ENCODE measurements at places on chromosomes 4 and X. TPM values are rescaled to one million over a fixed set of nuclear protein-coding genes. Genes with fewer than 3 reads are reported as not detected.

TBCK gene
- total RNA-seq = 28.5 TPM

IBSP gene
- not detected for total RNA-seq

TSPAN7 gene
- 8.6 TPM for total RNA-seq

MAGEB2 gene
- not detected for total RNA-seq

S100P gene
- 1.0 TPM for total RNA-seq

BEX1 gene
- total RNA-seq = 57.4 TPM

AGA gene
- total RNA-seq = 15.2 TPM

P2RY8 gene
- 0.66 TPM for total RNA-seq

GRCh38 chr4:153759407-153760316 lies at the start of gene RNF175:
TSS of gene RNF175 (minus strand) at chr4:153760024. CDS start at chr4:153759862, 162 bp downstream.
- DNase-seq = no peak

- DNase-seq = no peak
These were observed 224.4 kb upstream of the PCDH7 start for GRCh38 chr4:30495651-30496310.

DNA sequence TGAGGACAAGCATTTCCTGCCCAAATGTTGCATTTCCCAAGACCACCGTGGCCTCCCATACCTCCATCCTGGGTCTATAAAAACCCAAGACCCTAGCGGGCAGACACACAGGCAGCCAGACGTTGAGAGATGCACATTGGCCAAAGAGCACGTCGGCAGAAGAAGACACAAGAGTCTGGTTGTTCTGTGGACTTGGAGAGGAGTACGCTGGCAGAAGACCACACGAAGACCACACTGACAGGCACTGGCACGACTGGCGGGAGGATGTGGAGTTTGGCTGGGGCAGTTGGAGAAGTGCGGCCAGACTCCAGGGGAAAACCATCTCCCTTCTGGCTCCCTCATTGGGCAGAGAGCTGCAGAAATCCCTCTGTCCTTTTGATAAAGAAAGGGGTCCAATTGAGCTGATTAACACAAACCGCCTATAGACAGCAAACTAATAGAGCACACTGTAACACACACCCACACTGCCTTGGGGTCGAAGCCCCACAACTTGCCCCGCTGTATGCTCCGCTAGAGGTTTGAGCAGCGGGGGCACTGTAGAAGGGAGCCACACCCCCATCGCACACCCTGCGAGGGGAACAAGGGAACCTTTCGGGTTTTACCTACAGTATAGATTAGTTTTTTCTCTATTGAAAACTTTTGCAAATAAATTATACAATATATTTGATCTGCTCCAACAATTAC lies 376.7 kb upstream of the KLHL4 start:
- DNase-seq = no peak

- DNase-seq = no peak
These were observed 518 bp upstream of the CNKSR2 start for GRCh38 chrX:21373637-21374162.

- no peak for DNase-seq
These were observed 750.3 kb downstream of the FAT4 start for GRCh38 chr4:126065016-126065415.

DNA sequence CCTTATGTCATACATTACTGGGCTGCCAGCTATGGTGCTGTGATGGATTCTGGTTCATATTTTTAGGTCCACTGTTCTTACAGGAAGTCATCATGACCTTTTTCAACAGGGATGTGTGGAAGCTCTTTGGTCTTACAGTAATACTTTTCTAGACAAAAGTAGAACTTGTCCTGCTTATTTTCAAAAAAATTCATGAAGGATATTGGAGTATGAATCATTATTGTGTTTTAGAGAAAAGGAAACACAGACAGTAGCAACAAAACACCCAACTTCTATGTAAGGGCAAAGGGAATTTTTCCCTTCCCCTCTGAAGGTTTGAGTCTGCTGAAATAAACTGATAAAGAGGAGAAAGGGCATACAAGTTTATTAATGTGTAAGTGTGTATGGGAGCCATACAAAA lies 54.7 kb upstream of the FAM9C start:
- DNase-seq = no peak

DNA sequence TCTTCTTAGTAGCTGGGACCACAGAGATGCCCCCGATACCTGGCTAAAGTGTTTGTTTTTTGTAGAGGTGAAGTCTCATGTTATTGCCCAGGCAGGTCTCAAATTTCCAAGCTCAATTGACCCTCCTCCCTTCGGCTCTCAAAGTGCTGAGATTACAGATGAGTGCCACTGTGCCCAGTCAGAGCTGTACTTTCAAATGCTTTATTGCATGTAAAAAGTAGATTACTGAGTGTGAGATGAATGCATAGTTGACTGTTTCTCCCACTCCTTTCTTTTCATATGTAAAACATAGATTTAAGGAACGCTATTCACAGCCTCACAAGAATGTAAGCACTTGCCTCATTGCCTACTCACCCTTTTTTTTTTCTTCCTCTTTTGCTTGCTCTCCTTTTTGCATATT lies 984.4 kb upstream of the PABPC4L start:
- no peak for DNase-seq

- DNase-seq = no peak
These were observed 383.6 kb downstream of the BMPR1B start for GRCh38 chr4:95141361-95141760.

DNA sequence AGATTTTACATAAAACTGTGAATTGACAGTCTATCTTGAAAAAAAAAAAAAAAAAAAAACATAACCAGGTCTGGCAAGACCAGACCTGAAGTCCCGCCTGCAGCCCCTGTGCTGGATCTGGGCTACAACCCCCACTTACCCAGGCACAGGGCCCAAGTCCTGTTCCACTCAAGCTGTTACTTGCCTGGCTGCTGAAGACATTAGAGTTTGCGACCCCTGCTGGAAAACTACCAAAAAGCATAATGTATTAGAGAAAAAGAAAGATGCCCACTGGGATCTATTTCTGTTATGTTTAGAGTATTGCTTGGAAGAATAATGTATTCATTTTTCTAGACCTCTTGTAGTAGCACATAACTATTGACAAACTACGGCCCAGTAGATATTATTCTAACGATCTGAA lies 4.7 kb downstream of the HS3ST1 start:
- DNase-seq = no peak

DNA sequence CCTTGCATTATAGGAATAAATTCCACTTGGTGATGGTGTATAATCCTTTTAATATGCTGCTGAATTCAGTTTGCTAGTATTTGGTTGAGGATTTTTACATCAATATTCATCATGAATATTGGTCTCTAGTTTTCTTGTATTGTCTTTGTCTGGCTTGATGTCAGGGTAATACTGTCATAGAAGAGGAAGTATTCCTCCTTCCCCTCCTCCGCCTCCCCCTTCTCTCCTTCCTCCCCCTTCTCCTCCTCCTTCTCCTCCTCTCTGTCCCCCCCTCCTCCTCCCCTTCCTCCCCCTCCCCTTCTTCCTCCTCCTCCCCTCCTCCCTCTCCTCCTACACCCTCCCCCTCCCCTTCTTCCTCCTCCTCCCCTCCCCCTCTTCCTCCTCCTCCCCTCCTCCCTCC lies 65.8 kb downstream of the RGS12 start:
- DNase-seq = no peak

DNA sequence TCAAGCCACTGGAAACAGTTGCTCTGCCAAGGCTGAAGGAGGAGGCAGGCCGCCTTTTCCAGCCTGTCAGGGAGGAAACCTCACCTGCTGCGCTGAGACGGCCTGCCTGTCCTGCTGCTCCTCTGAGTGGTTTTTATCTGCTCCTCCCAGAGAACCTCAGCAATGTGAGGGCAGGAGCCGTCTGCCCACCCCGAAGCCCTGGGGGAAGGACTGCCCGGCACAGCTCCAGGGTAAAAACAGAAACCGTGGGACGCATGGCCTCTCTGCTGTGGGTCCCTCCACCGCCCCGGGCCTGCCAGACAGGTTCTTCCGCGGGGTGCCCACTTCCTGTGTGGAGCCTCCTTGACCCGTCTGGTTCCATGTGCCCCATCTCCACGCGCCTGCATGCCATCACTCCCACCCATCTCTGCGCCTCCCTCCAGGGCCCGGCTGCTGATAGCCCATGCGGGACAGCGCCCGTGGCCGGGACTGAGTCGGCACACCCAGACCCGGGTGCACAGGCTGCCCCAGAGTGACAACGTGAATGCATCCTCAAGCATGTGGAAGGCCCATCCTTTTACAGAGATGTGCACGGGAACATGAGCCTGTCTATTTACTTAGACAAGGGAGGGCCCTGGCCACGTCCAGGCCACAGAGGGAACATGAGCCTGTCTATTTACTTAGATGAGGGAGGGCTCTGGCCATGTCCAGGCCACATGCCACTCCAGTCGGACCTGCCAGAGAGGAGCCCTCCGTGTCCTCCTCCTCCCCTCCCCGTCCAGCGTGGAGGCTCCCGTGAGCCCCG lies 4.0 kb upstream of the SLC49A3 start:
- no peak for DNase-seq

DNA sequence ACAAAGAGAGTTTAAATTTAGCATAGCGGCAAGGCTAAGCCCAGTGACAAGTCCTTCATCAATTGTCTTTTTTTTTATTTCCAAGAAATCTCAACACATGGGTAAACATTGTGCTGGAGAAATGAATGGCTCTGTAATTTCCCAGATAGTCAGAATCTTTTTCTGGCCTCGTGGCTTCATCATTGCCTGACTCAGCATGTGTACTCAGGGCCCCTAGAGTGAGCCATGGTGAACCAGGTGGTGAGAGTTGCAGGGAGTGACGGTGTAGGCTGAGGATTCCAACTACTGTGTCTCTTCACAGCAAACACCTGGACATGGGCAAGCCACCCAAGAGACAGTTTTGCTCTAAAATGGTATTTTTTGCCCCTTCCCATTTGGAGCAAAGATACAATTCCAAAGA lies 43.1 kb upstream of the UCP1 start:
- DNase-seq = no peak

- DNase-seq = peak; percentile 13
These were observed 532 bp downstream of the ZNF827 start for GRCh38 chr4:145937971-145938611.

GRCh38 chr4:84531689-84532088 lies 32.6 kb upstream of the NKX6-1 start:
- no peak for DNase-seq

DNA sequence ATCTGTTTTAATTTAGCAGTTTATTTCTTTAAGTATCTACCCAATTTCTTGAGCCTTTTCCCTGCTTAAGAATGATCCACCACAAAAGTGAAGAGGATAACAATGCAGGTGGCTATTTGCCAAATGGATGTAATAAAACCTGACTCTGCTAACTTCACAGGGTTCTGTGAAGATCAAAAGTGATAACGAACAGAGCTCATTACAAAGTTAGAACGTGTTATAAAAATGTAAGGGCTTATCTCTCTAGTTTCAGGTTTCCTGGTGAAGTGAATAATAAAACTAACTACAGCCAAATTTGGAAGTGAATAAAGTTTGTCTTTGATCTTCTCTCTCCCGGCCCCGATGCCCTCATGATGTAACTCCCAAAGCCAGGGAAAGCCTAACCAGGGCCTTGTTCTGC lies 497.9 kb downstream of the SMARCA1 start:
- DNase-seq = no peak

DNA sequence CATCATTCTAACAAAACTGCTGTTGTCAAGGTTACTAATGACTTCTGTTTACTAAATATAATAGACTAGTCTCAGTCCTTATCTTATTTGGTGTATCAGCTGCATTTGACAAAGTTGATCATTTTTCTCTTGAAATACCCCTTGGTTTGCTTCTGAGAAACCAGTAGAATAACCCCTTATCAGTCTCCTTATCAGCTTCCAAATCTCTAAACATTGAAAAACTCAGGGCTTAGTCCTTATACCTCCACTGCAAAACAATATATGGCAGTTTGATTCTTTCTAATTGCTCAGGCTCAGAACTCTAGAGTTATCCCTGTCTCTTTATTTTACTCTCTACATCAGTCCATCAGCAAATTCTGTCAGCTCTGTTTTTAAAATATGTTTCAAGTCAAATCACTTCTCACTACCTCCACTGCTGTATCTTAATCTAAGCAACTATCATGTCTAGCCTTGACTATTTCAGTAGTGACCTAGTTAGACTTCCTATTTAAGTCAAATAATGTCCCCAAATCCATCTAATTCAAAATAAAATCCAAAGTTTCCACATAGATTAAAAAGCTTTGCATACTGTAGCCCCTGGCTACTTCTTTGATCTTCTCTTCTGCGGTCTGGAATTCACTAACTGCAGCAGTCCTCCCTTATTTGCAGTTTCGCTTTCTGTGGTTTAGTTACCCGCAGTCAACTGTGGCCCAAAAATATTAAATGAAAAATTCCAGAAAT lies 87.1 kb upstream of the NPNT start:
- DNase-seq = no peak

Measured in body of pancreas (tissue), 4 donors.